ENCODE measurements at places on chromosomes 6 and 20.

DNA sequence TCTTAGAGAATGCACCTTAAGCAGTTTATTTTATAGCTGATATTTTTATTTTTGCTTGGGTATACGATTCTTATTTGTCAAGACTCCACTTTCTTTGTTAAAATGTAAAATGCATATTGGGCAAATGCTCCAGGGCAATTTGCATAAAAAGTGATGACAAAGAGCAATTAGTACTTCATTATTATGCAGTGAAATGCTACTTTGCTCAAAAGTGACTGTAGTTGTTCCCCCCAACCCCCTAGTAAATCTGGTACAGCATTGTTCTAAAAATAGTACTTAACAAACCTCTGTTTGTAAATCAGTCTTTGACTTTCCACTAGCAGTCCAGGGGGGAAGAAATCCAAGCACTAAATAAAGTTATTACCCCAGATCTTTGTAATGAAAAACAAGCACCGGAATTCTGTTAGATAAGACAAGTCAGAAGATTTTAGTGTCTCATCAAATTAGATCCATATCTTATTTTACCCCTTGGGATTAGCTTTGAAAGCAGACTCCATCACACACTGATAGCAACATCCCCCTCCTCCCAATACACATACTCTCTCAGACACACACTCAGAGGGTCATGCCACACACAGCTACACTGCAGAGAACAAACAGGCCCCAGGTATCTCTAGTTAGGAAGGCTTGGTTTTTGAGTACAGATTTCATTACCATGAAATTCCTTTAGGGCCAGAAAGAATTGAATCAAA, 32.9 kb upstream of the BACH2 start:
- DNase-seq, result no peak

GRCh38 chr6:25930532-25931410, at the start of gene SLC17A2:
Gene SLC17A2 (minus strand): TSS chr6:25930691. CDS start chr6:25925796, 4,895 bp downstream.
- no peak for DNase-seq

DNA sequence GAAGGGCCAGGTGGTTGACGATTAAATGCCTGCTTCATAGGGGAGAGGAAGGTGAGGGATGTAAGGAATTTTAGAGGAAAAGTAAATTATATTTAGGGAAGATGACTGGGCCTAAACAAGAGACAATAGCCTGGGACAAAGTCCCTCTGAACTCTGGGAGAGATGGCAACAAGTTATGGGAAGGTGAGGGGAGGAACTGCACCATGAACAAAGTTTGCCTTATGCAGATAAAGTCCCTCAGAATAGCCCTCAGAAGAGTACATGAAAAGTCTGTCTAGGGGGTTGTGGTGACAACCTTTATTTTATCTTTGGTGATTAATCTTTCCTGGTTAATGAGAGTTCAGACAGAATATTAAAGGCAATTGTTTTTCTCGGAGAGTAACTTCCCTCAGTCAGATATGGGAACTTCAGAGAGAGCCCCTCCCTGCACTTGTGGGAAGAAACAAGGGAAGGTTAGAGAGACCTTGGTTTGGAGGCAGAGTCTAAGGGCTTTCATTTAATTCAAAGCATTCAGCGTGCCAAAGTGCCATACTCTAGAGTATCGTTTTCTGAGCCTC, 27.1 kb upstream of the FAM217A start:
- DNase-seq, result no peak

DNA sequence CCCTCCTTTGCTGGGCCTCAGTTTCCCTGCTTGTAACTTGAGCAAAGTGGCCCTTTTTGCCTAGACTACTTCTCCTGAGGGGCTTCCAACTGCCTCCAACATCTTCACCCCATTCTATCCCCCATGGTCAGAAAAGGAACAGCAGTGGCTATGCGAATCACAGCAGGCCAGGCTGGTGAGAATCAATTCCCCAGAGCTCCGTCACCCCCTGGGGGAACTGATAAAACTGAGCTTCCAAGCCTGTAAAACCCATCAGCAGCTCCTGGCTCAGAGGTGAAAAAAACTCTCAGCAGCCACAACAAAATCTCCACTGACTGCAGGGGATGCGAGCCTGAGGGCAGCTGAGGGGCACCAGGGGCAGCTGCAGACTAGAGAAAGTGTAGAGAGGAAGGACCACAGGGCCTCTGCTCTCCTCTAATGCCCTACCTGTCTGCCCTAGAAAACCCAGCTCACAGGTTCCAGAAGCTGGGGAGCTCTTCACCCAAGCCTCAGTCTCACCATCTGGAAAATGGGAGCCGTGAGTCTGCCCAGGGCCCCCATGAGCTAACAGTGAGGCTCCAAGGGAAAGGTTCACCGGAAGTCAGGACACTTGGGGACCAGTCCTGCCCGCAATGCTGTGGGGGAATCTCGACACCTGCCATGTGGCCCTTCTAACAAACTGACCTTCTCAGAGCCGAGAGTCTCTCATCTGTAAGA, 120.6 kb downstream of the GRM4 start:
- DNase-seq, result no peak

DNA sequence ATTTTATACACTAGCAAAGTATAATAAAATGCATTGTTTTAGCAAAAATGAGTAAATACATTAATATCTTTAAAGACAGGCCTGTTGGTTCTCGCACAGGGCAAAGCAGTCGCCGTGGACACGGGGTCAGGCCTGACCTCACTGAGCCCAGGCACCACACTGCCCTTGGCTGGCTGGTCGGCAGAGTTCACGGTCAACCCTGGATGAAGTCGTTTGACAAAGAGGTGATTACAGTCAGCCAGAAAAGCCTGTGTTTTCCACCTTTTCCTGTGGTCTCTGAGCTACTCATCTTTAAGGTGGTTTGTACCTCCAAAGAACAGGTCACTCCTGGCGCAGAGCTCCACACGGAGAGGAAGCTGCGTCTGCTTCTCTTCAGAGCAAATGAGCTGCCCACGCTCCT, 191.5 kb downstream of the DLL1 start:
- no peak for DNase-seq

GRCh38 chr20:58994390-58995159, 12.5 kb downstream of the CTSZ start:
- DNase-seq, result no peak

GRCh38 chr20:24033151-24033550, 44.6 kb upstream of the GGTLC1 start:
- no peak for DNase-seq

- no peak for DNase-seq
Measured at GRCh38 chr20:34528921-34529297, 12.7 kb downstream of the DYNLRB1 start.

GRCh38 chr20:47680804-47681529, 104.3 kb downstream of the SULF2 start:
- DNase-seq, result peak; percentile 36

DNA sequence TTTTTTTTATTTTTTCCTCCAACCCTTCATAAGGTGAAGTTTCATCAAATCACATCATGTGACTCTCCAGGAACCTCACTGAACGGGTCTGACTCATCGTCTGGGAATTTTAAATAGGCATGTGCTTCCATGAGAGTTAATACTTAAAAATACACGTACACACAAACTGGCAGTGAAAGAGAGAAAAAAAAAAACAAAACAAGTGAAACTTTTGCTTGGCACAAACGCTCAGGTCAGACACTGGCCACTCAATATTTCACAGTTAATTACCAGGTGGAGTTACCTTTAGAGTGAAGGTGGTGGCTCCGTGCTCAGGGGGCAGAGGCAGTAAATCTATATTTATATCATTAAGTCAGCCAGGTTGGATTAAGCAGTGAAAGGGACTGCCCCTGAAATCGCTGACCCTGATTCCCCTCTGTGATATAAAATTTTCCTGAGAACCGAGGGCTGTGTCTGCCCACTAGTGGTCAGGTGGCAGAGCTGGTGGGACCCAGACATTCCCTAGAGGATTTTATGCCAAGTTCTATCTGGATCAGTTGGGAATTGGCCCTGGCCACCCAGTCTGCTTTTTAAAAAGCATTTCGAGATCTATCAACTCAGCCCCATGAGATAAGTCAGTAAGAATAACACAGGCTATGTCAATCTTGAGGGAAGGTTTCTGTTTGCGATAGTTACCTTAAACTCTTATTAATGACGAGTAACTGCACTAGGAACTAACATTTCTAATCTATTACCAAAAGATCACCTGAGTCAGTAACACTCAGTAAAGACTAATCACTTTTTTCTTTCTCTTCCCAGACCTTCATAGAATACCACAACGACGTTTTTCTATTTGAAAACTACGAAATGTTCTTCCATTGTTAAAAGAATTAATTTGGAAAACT, 259.1 kb downstream of the HDGFL1 start:
- DNase-seq, result peak; percentile 89

GRCh38 chr6:57173886-57174510, 1.9 kb downstream of the BAG2 start:
- DNase-seq, result peak; percentile 78

- no peak for DNase-seq
Measured at GRCh38 chr6:113481910-113482309, 375.2 kb upstream of the MARCKS start.

- no peak for DNase-seq
Measured at GRCh38 chr6:125989631-125990030, 3.3 kb downstream of the TRMT11 start.

GRCh38 chr6:116300566-116300965, 20.8 kb upstream of the TSPYL1 start:
- DNase-seq, result no peak

- DNase-seq, result peak; percentile 58
Measured at GRCh38 chr6:166559211-166559610, 27.3 kb downstream of the RAMACL start.

GRCh38 chr6:150806790-150807189, 58.7 kb upstream of the MTHFD1L start:
- no peak for DNase-seq

DNA sequence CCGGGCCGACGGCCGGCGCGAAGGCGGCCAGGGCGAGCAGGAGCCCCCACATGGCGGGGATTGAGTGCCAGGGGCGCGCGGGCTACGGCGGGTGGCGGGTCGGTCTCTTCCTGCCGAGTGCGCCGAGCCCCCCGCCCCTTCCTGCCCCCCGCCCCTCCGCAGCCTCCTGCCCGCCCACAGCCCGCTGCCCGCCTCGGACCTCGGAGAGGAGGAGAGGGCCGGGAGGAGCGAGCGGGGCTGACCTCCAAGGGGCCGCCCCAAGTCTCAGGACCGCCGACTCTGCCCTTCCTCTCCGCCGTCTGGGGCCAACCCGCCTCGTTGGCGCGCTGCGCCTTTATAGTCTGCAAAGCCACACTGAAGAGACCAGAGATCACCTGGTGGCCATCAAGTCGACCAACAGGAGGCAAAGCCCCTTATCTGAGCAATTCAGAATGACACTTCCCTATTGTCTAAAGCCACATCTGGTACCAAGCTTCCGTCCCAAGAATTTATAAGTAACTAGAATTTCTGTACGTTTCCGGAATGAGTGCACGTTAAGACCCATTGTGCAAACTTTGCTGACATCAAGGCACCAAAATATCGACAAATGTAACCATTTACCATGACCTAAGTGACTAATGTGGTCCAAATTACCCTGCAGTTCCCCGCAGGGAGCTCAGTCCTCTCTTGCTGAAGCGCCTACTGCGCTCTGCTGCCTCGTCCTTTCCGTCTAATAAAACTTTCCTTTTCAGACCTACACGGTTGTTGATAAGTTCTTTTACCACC, at the start of gene CPXM1:
Gene CPXM1 (minus strand): TSS at position 107 of the 765 bp plus-strand sequence. CDS start 55 bp downstream, at position 52.
- DNase-seq, result no peak

DNA sequence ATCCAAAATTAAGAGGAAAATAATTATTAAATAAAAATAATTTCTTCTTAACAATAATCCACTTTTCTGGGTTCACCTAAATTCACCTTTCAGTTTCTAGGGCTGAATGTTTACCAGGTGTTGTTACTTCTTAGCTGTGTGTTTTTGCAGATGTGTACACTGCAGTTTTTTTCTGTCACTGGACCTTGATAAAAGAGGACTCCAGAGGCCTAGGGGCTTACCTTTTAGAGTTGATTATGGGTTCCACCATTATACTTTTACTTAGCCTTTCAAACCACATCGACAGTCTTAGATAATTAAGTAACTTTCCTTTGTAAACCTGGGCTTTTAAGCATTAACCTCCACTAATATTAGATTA, 766.5 kb downstream of the BCKDHB start:
- no peak for DNase-seq

GRCh38 chr6:147639279-147639678, 130.8 kb downstream of the SAMD5 start:
- DNase-seq, result no peak

GRCh38 chr20:37238426-37238825, 23.2 kb downstream of the GHRH start:
- no peak for DNase-seq

DNA sequence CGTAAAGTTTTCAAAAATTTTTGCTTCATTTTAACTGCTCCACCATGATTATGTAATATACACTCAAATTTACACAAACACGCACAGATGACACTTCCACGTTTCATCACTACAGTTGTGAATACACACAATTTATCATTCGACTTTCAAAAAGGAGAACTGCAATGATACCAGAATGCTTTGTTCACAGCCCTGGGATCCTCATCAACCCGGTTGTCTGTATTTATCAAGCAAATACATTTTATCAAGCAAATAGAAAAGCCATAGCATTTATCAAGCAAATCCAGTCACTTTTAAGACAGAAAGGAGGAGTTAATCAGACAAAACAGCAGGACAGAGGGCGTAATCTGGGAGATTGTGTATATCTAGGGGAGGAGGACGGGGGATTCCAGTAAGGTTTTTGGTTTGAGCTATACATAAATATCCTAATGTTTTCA, 20.3 kb upstream of the ABT1 start:
- no peak for DNase-seq

DNA sequence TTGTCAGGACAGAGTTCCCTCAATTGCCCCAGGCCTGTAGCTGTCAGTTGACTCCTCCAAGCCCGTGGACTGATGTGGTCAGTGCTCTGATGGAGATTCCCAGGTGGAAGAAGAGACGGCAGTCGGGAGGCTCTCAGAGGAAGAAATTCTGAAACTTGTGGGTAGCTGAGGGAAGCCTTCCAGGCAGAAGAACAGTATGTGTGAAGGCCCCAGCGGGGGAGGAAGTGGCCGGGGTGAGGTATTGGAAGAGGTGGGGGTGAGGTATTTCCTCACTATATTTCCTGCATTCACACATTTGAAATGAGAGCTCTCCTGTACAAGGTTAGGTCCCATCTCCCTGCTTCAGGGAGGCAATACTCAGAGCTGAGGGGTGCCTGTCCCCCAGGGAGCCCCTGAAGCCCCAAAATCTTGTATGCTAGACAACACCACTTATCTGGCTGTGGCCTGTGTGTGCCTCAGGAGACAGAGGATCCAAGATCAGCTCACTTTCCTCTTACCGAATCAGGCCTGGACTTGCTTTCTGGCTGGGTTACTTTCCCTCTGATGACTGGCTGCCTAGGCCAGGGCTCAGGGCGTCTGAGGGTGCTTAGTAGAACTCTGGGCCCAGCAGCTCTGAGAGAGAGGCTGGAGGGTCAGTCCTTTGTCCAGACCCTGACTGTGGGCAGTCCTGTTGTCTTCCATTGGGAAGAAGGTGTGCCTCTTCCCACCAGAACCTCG, 49.3 kb upstream of the MYL9 start:
- peak; percentile 49 for DNase-seq

All from HT1080 (cell line).